Mesothelial cell of epicardium (in vitro differentiated cells): ENCODE measurements at places on chromosomes 5 and 9.

GRCh38 chr5:1110307-1111240 is 1.3 kb downstream of the SLC12A7 start:
- H3K27me3 ChIP-seq = peaks cover 20% of the 10 kb centered on the region
- no peak for DNase-seq
- H3K4me3 ChIP-seq = peak overlapping the region; percentile 75
- H3K36me3 ChIP-seq = no peaks in the 10 kb centered on the region
- H3K27ac ChIP-seq = peak overlapping the region; percentile 39

DNA sequence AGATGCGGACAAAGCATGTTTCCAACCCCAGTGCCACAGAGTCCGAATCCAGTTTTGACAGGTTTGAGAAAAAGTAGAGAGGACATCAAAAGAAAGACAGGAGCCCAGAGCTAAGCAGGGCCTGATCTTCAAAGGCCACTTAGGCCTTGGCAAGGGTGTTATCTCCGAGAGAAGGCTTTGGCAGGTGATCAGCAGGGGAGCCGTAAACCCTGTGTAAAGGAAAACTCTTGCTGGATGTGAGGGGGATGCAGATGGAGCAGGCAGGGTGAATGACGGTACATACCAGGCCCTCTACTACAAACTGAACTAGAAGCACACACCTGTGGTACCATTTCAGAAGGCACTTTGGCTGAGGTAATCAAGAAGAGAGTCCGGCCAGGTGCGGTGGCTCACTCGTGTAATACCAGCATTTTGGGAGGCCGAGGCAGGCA is 1.4 kb upstream of the HNRNPH1 start:
- peak overlapping the region; percentile 99 for H3K27ac ChIP-seq
- peaks cover 31% of the 10 kb centered on the region for H3K4me1 ChIP-seq
- H3K4me3 ChIP-seq = peak overlapping the region; percentile 98
- peaks cover 28% of the 10 kb centered on the region for H3K36me3 ChIP-seq

GRCh38 chr5:170736966-170737365 is 46.6 kb upstream of the GABRP start:
- no peaks in the 10 kb centered on the region for H3K4me1 ChIP-seq
- no peak overlapping the region for H3K27ac ChIP-seq
- DNase-seq = peak; percentile 5
- no peak overlapping the region for H3K4me3 ChIP-seq

DNA sequence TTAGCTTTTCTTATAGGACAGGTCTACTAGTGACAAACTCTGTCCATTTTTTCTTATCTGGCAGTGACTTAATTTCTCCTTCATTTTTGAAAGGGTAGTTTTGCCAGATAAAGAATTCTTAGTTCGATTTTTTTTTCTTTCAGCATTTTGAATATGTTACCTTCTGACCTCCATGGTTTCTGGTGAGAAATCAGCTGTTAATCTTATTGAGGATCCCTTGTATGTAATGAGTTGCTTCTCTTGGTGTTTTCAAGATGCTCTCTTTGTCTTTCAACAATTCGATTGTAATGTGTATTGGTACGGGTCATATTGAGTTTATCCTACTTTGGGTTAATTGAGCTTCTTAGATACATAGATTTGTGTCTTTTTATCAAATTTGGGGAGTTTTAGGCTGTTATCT is 12.5 kb downstream of the PAIP2 start:
- H3K36me3 ChIP-seq = peaks cover 36% of the 10 kb centered on the region
- no peaks in the 10 kb centered on the region for H3K4me1 ChIP-seq
- no peaks in the 10 kb centered on the region for H3K27me3 ChIP-seq

DNA sequence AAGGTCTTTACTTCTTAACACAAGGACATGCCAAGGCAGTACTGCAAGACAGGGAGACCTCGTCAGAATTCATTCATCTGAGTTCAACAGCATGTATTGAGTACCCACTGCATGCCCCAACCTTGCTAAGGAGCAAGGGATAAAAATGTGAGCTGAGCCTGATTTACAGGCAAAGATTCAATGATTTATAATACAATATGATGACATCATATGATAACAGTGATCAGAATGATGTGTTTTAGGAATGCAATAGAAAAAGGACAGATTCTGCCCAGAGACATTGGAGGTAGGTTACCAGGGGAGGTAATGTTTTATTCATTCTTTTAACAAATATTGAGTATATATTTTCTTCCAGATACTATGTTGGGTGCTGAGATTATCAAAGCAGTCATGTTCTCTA is 406.6 kb downstream of the ARHGEF28 start:
- peaks cover 14% of the 10 kb centered on the region for H3K27me3 ChIP-seq
- DNase-seq = no peak
- H3K36me3 ChIP-seq = no peaks in the 10 kb centered on the region
- H3K4me3 ChIP-seq = no peak overlapping the region
- peaks cover 42% of the 10 kb centered on the region for H3K4me1 ChIP-seq
- H3K27ac ChIP-seq = no peak overlapping the region
